ENCODE measurements at places on chromosomes 2 and 18.

- DNase-seq: peak; percentile 39
Measured at GRCh38 chr18:11089931-11090715, 59.2 kb downstream of the PIEZO2 start.

DNA sequence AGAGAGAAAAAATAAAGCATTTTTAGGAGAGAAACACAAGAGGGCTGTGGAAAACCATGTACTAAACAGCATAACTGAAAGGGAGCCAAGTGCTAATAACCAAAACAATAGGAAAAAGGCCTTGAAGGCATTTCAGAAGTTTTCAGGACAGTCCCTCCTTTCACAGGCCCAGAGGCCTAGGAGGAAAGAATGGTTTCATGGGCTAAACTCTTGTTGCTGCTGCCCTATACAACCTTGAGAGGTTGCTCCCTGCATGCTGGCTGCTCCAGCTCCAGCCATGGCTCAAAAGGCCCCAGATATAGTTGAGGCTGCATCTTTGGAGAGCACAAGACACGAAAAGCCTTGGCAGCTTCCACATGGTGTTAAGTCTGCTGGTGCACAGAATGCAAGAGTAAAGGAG lies 267.4 kb upstream of the LRP1B start:
- DNase-seq: no peak

GRCh38 chr2:8514796-8515758 lies 166.8 kb upstream of the ID2 start:
- peak; percentile 61 for DNase-seq

GRCh38 chr2:71347517-71347916 lies 15.9 kb downstream of the ZNF638 start:
- no peak for DNase-seq

DNA sequence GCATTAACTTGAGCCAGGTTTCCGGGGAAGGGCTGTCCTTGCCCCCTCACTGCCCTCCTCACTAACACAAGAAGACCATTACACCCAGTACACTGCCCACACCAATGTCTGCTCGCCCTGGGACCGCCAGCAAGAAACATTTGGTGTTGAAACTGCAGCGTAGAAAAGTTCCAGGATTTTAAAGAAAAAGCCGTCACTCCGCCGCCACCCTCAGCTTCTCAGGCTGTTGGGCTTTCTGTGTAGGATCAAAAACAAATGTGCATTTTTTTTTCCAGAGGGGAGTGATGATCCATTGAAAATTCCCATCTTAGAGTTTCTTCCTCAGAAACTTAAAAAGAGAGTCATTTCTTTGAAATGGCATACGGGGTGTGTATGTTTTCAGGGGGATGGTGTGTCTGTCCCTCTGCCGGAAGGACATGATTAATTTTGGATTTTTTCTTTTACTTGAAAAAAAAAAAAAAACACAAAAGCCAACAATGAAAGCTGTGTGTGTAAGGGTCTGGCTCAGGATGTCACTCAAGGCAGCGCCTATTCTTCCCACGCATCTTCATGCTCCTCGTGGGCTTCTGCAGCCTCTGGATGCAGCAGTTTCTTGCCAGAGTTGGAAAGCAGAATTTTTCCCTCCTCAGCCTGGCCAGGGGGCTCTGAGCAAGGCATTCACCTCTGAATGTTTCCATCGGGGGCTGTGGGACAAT lies 184.9 kb downstream of the GLI2 start:
- no peak for DNase-seq

- DNase-seq: no peak
Measured at GRCh38 chr2:7394195-7394594, 477.0 kb downstream of the RNF144A start.

GRCh38 chr2:238987352-238987981 lies 139.6 kb downstream of the TWIST2 start:
- peak; percentile 9 for DNase-seq

GRCh38 chr2:172329774-172330671 lies 97.4 kb upstream of the ITGA6 start:
- peak; percentile 68 for DNase-seq

DNA sequence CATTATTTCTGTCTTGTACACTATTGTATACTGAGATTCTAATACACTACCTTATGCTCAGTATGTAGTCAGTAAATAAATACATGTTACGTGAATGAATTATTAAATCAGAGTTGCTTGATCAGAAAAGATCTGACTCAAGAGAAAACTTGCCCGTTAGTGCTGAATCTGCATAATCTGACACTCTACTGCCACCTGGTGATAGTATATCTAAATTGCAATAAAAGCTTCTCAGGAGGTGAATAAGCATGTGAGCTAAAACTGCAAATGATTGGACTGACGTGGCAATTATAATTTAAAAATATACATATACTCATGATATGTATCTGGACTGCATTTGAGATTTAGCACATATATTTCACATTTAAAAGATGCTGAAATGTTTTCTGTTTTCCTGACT lies 70.4 kb downstream of the KIAA1328 start:
- no peak for DNase-seq

All from stomach (tissue), 19 donors.